Prostate gland (tissue), 2 donors: ENCODE measurements at places on chromosomes 1 and 21. TPM values are rescaled to one million over a fixed set of nuclear protein-coding genes. Genes with fewer than 3 reads are reported as not detected.

GRCh38 chr1:58874342-58874741 is 90.5 kb upstream of the JUN start:
- no peak for DNase-seq

- no peak for DNase-seq
Measured at GRCh38 chr1:49364676-49365075, 588.0 kb upstream of the BEND5 start.

DNA sequence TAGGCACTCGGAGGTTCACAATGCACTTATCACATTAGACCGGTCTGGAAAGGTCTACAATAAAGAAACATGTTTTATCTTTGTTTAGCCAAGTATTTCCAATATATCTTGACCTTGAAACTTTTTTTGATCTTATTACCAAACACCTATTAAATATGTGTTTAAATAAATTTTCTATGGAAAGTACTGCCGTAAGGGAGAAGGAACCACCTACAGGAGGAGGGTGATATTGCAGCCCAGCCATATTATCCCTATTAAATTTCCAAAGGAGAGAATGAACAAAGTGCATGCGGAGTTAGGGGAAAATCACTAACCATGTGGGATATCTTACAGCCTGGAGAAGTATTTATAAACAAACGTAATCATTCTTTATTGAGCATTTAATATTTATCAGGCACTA is 14.5 kb downstream of the BRINP2 start:
- no peak for DNase-seq

DNA sequence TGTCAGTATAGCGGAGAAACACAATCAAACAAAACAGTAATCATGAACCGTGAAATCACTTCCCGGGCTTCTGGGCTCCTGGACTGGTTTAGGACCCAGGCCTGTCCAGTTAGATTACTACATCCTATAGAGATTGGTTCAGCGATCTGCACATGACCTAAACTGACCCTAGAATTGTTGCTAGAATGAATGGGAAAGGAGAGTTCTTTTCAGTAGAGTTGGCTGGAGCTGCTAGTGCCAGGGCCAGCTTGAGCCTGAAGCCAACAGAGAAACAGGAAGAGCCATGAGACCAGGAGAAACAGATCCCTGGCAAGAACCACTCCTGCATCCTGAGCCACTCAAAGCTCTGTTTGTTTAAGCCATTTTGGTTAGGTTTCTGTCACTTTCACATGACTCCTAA is 474.3 kb upstream of the C1orf87 start:
- no peak for DNase-seq

DNA sequence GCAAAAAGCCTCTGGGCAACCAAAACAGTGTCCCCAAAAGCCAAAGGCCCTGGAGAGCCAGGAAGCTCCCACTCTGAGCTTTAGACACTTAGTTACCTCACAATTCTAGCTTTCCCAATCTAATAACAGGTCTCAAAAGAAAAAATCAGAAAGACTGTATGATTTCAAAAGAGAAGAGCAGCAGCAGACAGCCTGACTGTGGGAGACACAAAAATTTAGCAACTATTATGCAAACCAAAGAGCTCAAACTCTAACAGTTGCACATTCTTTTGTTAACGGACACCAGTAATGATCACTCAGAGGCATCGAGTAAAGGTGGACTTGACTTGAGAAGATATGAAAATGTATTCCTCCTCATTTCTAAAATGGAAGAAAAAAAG is 160.1 kb downstream of the SLC45A1 start:
- DNase-seq: no peak

DNA sequence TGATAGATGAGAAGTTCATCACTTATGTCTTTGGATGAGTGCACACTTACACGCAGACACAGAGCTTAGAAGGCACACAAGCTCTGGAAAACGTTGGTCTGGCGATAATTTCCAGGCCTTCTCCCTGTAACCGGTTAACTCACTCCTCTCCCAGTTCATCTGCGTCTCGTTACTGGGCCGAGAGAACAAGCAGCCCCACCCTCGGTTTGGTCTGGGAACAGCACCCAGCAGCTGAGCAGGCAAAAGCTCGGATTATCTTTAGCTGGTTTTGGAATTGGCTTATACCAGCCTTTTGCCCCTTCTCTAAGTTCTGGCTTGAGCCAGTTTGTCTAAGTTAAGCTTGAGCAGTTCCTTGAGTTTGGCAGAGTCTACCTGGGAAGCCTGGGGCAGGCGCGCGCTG is 27.3 kb upstream of the COL6A1 start:
- no peak for DNase-seq

DNA sequence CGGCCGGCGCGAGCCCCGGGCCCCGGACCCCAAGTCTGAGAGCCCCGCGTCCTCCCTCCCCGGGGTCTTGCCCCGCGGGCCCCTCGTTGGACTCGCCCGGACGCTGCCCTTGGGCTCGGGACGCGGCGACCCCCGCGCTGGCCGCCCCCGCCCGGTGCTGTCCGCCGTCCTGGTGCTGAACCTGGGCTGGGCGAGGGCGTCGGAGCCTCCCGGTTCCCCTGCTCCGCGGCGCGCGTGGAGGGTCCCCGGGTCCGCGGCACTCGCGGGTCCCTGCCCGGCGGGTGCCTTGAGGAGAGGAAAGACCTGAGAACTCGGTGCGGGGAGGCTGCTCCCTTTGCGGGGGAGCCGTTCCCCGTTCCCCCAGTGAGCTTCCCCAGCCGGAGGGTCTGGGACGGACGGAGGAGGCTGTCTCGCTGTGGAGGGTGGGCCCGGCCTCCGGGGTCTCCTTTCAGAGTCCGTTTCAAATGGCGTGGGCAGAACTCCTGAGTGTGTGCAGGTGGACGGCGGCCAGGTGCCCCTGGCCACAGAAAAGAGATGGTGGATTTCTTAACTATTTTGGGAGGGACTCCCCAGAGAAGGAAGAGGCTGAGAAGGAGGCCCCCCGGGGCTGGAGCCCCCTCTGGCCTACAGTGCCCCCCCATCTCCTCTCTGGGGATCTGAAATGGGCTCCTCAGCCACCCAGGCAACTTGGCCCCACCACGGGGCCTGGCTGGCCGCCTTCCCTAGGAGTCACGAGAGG is 595 bp downstream of the GABRD start:
- DNase-seq: no peak

DNA sequence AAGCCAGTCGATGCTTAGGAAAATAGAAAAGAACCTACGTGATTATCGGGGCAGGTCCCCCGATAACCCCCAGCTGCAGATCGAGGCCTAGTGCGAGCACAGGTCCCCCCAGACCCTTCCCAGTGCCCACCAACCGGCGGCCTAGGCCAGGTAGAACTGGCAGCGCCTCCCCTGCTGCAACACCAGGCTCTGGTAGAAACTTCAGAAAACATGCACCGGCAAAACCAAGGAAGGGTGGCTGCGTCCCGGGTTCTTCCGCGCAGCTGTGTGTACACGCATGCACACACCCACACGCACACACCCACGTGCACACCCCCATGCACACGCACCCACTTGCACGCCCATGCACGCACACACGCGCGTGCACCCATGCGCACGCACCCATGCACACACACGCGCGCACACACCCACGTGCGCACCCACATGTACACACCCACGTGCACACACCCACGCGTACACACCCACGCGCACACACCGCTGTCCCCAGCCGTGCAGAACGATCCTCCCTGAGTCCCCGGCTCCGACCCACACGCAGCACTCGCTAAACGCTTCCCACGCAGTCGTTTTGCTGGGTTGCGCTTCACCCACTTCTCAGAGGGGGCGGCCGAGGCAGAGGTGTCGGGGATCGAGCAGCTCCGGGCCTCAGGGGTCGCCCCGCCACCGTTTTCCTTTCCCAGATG is 5.2 kb downstream of the TSPEAR start:
- DNase-seq: no peak

The MFSD2A gene
- 1.1 TPM for total RNA-seq

The CD1B gene
- total RNA-seq: not detected

The SLC6A9 gene
- 5.6 TPM for total RNA-seq

The TBX15 gene
- total RNA-seq: 0.87 TPM
